Colonic mucosa (tissue), 4 donors: ENCODE measurements at places on chromosomes 5 and 9. TPM values are rescaled to one million over a fixed set of nuclear protein-coding genes. Genes with fewer than 3 reads are reported as not detected.

DNA sequence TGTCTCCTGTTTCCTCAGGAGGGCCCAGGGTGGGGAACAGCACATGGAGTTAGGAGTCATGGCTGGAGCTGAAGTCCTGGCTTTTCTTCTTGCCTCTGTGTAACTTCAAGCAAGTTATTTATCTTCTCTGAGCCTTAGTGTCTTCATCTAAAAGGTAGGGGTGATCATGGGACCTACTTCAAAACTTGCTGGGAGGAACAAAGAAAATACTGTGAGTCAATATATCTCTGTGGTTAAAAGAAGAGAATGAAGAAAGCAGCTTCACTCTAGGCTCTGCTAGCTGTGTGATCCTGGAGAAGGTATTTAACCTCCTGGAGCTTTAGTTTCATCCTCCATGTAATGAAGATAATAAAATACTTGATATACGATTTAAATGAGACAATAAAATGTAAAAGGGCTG is 26.5 kb downstream of the AFAP1L1 start:
- DNase-seq = no peak

- no peak for DNase-seq
Measured at GRCh38 chr5:14816999-14817761, 54.4 kb downstream of the ANKH start.

- DNase-seq = no peak
Measured at GRCh38 chr5:93611976-93612854, 29.2 kb downstream of the NR2F1 start.

DNA sequence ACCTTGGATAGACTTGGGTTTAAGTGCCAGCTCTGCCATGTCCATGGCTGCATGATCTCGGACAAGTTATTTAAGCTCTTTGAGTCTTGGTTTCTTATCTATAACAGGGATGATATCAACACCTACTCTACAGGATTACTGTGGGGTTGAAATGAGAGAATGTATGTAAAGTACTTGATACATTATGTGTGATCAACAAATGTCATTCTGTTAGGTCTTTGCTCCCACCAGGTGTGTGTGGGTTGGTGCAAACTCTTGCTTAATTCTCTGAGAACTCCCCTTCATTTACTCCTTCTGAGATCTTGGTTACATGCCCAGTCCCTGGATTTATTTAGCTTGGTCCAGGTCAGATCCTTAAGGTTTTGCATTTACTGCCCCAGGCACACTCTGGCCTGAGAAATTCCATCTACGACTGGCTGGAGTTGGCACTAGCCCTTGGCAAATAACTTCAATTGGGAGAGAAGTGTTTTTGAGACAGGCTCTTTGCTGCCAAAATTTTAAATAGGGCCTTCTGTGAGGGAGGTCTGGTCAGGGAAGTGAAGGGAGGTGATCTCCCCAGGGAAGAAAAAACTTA is 63.5 kb upstream of the KLF9 start:
- DNase-seq = no peak

Gene MLANA
- total RNA-seq = not detected

Gene FRMD3
- total RNA-seq = 21.3 TPM

Gene PCDHGA1
- 0.37 TPM for total RNA-seq
